ENCODE measurements at places on chromosomes 13 and 19.

DNA sequence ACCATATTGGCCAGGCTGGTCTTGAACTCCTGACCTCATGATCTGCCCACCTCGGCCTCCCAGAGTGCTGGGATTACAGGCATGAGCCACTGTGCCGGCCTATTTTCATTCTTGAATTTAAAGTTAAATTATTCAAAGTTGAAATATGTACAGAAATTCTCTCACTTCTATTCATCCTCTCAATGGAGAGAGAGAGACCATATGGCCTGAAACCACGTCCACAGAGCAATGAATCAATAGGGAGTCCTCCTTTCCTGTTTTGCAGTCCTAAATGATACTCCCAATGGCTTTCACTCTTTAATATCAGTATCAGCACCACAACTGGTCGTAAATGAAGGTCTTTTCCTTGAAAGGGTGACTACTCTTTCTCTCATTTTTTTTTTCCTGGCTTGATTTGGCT is 30.5 kb upstream of the KCTD4 start:
- DNase-seq = no peak

DNA sequence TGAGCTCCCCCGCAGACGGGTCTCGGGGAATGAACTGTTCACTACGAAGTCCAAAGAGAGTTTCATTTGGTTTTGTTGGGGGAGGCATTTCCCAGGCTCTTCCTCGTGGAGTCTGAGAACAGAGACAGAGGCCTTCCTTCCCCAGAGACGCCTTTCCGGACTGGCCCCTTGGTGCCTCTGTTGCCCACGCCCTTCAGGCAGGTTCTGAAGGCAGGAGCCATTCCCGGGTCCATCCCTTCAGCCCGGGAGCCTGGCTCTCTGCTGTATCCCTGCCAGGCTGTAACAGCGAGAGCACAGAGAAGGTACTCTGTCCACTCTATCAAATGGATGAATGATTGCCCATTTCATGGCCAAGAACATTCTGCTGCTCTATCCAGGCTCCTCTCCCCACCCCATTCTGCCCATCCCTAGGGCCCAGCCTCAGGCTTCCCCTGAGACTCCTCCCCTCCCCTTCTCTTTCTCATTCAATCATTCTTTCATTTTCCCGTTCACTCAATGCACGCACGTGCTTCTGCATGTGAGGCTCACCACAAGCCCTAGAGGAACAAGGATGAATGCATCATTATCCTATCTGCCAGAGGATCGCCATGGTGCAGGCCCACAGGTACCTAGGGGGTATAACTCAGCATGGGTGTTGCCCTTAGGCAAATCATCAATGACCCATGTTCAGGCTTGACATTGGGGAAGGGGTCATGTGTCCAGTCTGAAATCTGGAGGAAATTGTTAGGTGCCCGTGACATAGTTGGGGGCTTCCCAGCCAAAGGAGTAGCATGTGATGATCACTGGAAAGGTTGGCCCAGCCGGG is 298.6 kb downstream of the ZNF536 start:
- DNase-seq = no peak

DNA sequence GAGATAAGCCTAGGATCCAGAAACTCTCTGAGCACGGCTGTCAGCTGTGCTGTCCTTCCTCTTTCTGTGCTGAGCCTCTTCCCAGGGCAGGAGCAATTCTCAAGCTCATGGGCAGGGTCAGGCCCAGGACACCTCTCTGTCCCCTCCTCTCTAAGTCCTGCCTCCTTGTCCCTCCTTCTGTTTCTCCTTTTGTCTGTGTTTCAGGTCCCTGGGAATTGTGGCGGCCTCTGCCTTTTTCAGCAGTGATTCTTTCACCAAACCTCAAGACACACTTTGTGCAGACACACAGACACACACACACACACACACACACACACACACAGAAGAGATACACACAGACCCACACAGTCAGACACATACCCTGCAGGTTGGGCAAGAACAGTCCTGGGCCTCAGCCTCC is at the start of gene PSG1:
TSS of gene PSG1 (minus strand) at position 101 of the 400 bp plus-strand sequence. CDS start 132 bp downstream, outside the sequence.
- no peak for DNase-seq

DNA sequence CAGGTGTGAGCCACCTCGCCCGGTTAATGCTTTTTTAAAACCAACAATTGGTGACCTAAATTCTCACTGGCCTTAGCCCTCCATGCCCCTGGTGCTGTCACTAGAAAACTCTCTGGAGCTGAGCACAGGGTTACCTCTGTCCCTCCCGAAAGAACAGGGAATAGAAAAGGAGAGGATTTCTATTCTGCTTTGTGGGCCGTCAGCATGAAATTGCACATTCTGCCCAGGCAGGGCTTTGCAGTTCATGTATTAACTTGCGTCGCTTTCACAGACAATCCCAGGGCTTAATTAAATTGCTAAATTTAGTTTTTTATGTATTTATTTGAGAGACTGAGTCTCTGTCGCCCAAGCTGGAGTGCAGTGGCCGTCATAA is 583 bp upstream of the ZNF480 start:
- DNase-seq = no peak

DNA sequence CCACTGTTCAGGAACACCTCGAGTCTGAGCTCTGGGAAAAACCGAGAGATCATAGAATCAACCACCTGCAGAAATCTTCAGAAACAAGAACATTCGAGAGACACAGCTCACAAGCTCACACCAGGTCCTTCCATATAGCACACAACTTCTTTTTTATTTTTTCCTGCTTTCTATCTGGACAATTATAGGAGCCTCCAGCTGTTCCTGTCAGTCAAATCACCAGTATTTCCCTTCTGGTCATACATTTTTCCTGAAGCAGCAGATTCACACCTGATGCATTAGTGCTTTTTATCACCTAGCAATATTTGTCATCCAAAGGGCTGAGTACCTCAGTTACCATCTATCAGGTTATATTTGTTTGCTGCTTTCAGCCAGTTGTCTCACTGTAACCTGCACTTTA is 323.5 kb downstream of the FOXO1 start:
- DNase-seq = no peak

GRCh38 chr13:104111031-104111430 is 1044.8 kb upstream of the SLC10A2 start:
- no peak for DNase-seq

DNA sequence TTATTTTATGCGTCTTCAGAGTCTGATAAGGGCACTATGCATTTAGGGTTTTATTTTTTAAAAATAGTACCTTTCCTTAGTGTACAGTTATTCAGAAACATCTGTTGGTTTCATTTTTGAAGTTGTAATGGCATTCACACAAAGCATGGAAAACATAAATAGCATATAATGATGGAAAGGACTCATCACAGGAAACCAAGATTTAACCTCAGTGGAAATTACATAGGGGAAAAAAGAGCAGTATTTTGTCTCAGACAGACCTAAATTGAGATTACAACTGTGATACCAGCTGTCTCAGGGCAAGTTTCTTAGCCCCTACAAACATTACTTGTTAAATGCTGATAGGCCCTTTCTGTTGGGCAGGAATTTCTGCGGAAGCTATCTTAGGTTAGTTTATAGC is 57.2 kb downstream of the NHLRC3 start:
- DNase-seq = no peak

Measured in vagina (tissue), 2 donors.